ENCODE measurements at places on chromosomes 7 and 10. TPM values are rescaled to one million over a fixed set of nuclear protein-coding genes. Genes with fewer than 3 reads are reported as not detected.

HOXA6 gene
- total RNA-seq = 0.42 TPM

CALML3 gene
- not detected for total RNA-seq

GRCh38 chr10:105207476-105207995, 566.4 kb downstream of the SORCS3 start:
- no peak for DNase-seq

DNA sequence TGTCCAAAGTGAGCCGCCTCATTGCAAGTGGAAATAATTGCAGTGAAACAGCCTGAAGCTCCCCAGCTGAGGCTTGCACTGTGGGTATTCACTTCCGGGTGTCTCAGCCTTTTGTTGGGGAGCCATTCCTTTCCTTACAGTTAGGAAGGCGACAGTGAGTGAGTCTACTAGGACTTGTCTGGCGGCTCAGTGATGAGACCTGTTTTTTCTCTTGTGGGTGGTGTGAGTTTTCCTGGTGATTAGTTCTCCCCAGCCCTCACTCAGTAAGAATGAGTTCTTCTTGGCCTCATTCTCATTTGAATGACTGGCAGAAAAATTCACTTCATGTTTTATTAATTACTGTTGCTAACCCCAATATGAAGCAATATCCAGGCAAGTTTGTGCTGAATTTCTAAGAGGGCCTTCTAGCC, 2.6 kb downstream of the PGAM1 start:
- DNase-seq = no peak

GRCh38 chr7:70775570-70776156, 356.3 kb upstream of the GALNT17 start:
- no peak for DNase-seq

Data from pulmonary artery endothelial cell (primary cell).